ENCODE measurements at places on chromosomes 1 and 21.
A peak's percentile ranks its signal among the peaks of the same experiment; 100 is the strongest.

- DNase-seq = no peak
Observed at GRCh38 chr1:115530407-115530806, 111.4 kb upstream of the VANGL1 start.

DNA sequence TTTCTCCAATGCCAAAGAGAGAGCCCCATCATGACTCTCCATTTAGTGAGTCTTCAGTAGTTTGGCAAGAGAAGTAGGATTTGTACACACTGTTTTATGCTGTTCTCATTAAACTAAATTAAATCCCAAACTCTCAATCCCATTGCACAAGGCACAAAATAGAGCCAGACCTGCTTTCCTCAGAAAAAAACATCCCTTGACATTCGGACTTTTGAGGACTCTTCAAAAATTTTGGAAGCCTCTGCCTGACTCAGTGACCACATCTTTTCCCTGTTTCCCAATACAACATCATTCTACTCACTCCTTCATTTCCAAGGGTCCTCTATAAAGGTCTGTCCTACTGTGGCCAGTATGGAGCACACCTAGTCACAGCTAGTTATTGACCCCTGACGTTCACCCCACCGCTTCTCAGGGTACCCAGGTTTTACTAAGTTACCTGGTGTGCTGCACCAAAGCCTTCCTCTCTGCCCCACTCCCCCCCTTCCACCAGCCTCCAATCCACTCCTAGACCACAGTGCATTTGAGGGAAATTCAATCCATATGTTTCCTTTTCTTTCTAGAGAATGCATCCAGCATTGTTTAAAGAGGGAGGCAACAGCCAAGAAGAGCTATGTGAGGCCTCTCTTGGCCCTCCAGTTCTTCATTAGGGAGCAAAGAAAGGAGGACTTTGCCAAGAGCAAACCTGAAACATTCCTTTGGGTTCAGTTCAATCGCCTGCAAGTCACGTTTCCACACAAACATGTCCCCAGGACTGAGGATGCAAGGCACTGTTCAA lies 428.7 kb downstream of the PLPP3 start:
- DNase-seq = no peak

GRCh38 chr1:1285102-1285571 lies 4.9 kb downstream of the SCNN1D start:
- DNase-seq = no peak

DNA sequence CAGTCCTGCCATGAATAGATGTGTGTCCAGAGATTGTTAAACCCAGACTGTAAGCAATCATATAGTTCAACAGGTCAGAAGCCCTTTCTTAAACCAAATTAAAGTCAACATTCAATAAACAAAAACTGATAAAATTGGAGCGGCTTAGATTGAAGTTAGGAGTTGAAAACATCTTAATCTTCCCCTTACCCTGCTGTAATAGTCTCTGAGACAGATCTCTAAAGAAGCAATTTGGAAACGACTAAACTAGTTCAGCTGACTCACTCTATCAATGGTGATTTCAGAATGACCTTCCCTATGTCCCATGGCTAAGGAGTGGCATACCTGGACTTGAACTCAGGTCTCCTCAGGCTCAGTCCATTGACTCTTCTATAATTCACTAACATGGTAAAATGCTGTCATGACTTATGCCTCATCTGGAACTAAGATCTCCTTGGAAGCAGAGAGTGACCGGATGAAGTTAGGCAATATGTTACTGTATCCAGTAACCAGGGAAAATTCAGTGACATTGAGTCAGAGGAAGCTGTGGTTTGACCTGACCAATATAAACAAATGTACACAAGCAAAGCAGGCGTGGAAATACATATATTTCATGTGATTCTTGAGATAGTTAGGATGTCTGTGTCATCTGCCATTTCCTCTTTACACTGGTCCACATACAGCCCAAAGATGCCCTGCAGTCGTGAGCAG lies 30.1 kb downstream of the SGIP1 start:
- DNase-seq = no peak

DNA sequence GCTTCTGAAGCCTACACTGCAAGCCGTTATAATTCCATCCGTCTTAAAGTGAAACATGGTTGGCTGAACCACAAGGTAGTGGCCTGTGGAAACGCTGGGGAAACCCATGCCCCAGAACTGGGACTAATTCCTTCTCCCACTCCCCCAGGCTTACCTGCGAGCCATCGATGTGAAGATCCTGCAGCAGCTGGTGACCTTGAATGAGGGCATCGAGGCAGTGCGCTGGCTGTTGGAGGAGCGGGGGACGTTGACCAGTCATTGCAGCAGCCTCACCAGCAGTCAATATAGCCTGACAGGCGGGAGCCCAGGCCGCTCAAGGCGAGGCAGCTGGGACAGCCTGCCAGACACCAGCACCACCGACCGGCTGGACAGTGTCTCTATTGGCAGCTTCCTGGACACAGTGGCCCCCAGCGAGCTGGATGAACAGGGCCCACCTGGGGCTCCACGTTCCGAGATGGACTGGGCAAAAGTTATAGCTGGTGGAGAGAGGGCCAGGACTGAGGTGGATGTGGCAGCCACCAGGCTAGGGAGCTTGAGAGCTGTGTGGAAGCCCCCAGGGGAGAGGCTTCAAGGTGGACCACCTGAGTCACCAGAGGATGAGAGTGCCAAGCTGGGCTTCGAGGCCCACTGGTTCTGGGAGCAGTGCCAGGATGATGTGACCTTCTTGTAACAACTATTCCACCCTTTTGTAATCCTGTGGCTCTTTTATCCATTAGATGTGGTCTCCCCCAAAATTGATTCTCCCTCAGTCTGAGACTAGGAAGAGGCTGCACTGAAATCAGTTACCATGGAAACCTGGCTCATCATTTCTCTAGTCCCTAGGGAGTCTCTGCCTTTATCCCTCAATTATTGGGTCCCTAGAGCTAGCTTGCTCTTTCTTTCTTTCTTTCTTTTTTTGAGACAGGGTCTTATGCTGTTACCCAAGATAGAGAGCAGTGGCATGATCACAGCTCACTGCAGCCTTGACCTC lies 16.7 kb downstream of the LURAP1 start:
- DNase-seq = no peak

- no peak for DNase-seq
Observed at GRCh38 chr1:101394041-101394440, 157.2 kb downstream of the S1PR1 start.

- DNase-seq = no peak
Observed at GRCh38 chr1:92502247-92502646, 15.5 kb upstream of the GFI1 start.

- no peak for DNase-seq
Observed at GRCh38 chr1:20615946-20616846, 17.1 kb upstream of the PINK1 start.

DNA sequence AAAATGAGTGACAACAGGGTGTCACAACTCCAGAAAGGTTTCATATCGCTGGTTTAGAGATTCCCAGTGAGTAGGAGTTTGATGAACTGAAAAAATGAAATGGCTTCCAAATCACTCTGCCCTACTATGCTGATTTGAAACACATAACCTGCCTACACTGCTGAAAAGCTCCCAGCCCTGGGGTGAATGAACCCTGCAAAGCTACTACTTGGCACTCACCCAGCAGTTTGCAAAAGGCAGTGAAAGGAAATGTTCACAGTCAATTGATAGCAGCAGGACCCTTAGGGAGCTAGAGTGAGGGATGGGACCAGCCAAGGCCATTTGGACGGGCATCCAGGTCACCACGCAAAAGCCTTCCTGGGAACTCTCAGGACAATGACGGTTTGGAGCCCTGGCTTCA lies 44.4 kb upstream of the SRP9 start:
- no peak for DNase-seq

- no peak for DNase-seq
Observed at GRCh38 chr1:78170859-78171258, 125.1 kb downstream of the GIPC2 start.

GRCh38 chr1:18575620-18576019 lies 55.0 kb upstream of the PAX7 start:
- DNase-seq = peak; percentile 51

- DNase-seq = no peak
Observed at GRCh38 chr1:27936370-27936769, 1.6 kb downstream of the SMPDL3B start.

GRCh38 chr1:5110508-5110907 lies 456.1 kb downstream of the AJAP1 start:
- no peak for DNase-seq

GRCh38 chr21:14736672-14737071 lies 190.6 kb upstream of the SAMSN1 start:
- DNase-seq = no peak

- DNase-seq = peak; percentile 80
Observed at GRCh38 chr1:223129229-223129901, 13.7 kb downstream of the TLR5 start.

DNA sequence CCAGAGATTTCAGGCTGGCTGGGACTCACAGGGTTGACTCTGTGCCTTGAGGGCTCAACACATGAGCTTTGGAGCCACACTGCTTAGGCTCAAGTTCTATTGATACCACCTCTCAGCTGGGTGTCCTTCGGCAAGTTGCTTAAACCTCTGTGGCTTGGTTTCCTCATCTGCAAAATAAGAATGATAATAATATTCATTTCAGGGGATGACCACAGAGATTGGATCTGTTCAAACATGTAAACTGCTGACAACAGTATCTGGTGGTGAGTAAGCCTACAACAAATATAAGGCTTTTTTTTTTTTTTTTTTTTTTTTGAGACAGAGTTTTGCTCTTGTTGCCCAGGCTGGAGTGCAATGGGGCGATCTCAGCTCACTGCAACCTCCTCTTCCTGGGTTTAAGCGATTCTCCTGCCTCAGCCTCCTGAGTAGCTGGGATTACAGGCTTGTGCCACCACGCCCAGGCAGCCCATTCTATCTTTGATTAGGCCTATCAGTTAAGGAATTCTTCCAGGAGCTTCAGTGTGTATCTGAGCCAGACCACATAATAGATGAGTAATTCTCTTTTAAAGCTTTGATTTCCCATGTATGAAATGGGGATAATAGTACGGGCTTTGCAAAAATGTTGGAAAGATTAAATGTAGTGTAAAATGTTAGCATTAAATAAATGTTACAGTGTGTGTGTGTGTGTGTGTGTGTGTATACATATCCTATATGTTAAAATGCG lies 437.6 kb downstream of the PRDM2 start:
- DNase-seq = no peak

DNA sequence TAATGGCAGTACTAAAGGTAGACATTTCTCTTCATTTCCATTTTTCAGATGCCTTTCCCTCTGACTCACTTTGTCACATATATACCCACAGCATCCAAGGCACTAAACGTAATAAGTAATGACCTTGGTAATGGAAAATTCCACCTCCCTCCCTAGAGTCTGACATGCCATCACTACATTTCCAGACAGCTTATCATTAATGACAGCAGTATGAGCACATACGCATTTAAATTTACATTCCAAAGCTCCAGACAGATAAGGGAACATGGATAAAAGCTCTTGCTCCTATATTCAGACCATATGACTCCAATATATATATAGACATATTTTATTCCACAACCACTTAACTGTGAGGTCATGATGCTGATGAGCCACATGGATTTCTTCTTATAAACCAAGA lies 191.7 kb upstream of the GORAB start:
- no peak for DNase-seq

DNA sequence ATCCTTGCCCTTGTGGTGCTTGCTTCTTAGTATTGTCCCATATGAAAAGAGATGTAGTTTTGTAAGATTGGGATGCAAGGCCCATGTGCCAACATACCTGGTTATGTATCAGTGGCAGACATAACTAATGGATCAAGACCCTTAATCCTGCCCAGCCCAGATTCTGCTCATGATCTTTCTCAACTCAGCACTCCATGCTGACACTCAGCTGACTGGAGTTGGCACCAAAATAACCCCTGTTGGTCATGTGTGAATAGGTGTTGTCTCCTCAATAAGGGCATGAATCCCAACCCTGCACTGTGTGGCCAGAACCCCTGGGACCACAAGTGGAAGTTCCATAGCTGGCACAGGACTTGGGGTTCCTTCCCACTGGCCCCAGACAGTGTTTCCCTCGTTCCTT lies 13.9 kb upstream of the CNR2 start:
- no peak for DNase-seq

GRCh38 chr1:224735159-224735558 lies 119.0 kb downstream of the CNIH3 start:
- DNase-seq = no peak

DNA sequence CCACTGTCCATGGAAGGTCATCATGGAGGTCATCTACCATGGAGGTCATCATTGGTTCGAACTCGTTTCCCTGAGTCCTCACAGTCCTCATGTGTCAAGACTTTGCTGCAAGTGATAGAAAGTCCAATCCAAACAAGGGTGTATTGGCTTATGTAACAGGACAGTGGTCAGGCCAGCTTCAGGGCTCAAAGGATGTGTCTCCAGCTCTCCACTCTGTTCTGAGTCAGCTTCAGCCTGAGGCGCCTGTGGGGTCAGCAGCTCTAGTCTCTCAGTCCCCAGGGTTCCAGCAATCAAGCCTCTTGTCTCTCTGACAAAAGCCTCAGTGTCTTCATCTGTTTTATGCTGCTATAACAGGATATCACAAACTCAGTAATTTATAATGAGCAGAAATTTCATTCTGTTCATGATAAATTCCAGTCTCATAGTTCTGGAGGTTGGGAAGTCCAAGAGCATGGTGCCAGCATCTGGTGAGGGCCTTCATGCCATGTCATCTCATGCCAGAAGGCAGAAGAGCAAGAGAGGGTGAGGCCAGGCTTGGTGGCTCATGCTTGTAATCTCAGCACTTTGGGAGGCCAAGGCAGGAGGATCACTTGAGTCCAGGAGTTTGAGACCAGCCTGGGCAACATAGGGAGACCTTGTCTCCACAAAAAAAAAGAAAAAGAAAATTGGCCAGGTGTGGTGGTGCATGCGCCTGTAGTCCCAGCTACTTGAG lies 19.5 kb downstream of the A3GALT2 start:
- no peak for DNase-seq

DNA sequence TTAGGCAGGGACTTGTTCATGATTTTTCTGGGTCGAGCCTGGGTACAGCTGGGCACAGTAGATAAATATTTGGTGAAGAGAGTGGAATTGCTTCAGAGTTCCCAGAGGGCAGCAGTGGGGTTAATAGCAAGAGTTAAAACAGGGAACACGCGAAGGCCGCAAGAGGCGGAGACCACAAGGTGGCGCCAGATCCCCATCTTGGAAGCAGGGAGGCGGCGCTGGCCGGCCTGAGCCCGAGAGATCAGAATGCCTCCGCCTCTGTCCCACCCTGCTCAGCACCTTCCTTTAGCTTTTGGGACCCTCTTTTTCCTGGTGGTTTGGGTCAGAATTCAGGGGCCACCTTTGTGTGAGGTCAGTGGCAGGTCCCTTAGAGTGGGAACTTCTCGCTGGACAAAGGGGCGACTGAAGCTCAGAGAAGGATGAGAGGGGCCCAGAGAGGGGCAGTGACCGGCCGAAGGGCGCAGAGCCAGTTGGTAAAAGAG lies 6.5 kb upstream of the PADI2 start:
- peak; percentile 71 for DNase-seq

DNA sequence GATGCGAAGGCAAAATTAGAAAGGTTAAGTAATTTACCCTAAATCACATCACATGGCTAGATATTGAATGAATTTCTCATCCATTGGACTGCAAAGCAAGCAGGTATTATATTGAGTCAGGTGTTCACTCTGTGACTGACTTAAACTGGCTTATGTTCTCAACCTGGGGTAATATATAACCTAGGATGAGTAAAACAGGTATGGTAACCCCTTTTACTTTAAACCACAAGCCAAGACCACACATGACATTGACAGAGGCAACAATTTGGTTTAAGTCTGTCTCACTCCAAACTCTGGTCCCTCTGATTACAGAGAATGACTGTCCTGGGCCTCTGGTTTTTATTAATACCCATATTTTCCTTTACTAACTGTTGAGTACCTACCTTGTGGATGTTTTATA lies 33.3 kb downstream of the MAEL start:
- DNase-seq = no peak
